ENCODE measurements at places on chromosomes 12 and 14. TPM values are rescaled to one million over a fixed set of nuclear protein-coding genes. Genes with fewer than 3 reads are reported as not detected.
A peak's percentile ranks its signal among the peaks of the same experiment; 100 is the strongest.

Gene KRT71
- total RNA-seq: not detected

DNA sequence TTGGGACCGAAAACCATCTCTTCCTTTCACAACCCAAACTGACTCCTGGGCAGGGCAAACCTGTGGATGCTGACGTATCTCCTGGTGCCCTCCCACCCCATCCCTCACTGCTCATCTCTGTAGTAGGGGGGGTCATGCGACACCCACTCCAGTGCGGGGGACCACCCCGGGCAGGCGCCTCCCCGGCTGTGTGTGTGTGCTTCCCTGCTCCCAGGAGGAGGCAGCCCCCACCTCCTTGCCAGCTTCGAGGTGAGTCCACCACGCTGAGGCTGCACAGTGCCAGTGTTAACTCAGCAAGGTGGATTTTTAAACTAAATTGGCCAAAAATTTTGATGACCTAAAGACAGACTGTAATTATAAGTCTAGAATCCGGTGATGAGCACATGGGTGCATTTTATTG, 46.2 kb upstream of the BEGAIN start:
- no peak for DNase-seq

- DNase-seq: no peak
Observed at GRCh38 chr12:65490250-65490649, 211.8 kb downstream of the MSRB3 start.

DNA sequence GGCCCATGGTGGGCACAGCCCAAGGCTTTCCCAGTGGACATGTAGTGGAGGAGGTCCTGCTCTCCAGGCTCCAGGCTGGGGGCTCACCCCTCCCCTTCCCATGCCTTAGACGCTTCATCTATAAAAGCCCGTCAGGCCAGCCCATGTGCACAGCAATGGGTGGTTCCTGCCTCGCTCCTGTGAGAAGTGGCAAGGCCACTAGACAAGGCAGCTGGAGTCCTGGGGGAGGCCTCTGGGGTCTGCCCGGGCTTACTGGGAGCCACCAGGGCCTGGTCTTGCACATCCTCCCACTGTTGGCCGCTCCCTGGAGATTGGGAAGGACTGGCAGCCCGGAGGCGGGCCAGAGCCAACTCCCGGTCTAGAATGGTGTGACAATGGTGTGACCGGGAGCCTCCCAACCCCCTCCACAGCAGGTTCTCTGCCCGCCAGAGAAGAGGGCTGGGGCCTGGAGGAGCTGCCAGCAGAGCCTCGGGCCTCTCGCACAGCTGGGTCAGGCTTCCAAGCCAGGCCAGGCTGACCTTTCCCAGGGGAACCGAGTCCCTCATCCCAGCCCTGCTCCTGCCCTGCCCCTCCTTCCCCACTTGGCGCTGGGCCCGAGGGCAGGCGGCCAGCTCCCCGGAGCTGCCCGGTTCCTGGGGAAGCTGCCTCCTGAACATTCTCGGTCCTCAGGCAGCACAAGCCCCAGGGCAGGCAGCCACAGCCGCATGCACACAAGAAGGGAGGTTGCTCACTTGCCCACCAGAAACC, 97.9 kb downstream of the RFLNA start:
- no peak for DNase-seq

Gene IL31
- total RNA-seq: not detected

Gene PRB2
- total RNA-seq: not detected

Gene TTLL5
- 26.9 TPM for total RNA-seq

DNA sequence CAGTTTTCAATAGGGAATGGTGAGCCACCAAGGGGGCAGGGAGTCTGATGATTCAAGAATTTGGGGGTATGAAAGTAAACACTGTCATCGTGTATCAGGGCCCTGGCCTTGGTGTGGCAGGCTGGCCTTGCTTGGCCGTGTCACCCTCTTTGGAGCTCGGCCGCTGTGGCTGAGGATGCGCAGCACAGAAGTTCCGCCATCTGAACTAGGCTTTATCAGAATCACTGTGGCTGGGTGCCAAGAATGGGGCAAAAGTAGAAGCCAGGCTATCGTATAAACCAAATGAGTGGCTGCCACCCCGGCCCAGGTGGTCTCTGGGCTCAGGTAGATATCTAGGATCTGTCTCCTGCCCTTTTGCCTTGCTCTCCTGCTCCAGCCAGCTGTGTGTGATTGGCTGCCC, 137.4 kb downstream of the PAPOLA start:
- DNase-seq: no peak

DNA sequence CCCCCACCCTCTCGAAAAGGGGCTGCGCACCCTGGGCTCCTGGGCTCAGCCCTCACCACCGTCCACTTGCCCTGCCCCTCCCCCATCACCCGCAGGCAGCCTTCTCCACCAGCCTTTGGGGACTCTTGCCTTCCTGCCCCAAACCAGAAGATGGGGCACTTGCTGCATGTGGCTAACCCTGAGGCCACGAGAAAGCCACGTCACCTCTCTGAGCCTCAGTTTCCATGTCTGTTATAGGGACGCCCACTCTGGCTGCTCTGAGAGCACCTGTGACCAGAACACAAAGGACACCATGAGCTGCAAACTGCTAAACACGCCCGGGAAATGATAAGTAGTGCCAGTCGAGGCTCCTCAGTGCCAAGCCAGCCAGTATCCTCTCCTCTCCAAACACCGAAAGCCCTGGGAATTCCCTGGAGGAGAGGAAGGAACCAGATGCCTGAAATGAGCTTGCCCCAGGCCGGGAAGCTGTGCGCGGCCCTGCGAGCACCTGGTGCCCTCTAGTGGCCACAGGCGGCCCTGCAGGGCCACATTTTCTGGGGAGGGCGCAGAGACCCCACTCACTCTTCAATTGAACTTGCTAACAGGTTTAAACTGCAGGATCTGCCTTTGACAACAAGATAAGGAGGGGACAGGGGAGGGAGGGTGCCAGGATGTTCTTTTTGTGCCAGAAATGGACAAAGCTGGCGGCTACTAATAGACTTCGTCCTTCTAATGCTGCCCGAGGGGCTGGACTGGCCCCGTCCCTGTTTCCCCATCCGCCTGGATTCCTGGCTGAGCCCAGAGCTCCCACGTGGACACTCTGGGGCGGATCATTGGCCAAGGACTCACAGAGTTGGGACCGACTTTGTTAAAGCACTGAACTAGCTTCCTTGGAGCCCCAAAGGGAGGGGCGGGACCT, 10.2 kb upstream of the SERPINA9 start:
- peak; percentile 29 for DNase-seq

DNA sequence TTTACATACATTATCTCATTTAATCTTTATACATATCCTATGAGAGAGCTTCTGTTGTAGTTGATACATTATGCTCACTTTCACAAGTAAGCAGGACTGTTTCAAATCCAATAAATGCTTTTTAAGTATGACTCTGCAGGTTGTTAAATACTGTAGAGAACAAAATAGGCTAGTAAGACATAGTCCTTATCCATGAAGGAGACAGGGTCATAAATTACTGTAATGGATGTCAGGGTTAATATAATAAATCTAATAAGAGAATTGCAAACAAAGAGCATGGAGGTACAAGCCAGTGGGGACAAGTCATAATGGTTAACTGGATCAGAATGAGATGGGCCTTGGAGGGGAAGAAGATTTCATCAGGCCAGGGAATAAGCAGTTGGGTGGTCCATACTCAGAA, 303.8 kb upstream of the RGS6 start:
- DNase-seq: no peak

GRCh38 chr12:94875525-94875924, 128.0 kb downstream of the NDUFA12 start:
- peak; percentile 16 for DNase-seq

Gene MYO1H
- total RNA-seq: not detected

DNA sequence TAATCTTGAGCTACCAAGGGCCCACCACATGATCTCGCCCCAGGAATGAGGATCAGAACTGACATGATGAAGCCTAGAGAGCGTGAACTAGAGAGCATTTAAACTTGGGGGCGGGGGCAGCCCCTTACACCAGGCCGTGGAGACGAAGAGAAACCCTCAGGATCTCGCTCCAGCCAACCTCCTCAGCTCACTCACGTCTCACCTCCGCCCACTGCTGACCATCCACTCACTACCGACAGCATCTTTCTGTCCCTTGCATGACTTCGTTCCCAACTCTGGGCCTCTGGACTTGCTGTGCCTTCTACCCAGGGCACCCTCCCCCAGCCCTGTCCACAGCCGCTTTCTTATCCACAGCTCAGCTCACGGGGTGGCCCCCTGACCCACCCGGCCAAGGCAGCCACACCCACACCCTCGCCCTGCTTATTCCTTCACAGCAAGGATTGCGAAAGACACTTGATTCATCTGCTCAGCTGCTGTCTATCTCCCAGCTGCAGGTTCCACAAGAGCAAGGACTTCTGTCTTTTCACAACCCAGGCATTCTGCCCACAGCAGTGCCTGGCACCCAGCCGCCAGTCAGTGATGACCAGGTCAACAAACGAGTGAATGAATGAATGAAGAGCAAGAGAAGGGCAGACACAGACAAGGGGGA, 6.4 kb downstream of the STX2 start:
- no peak for DNase-seq

DNA sequence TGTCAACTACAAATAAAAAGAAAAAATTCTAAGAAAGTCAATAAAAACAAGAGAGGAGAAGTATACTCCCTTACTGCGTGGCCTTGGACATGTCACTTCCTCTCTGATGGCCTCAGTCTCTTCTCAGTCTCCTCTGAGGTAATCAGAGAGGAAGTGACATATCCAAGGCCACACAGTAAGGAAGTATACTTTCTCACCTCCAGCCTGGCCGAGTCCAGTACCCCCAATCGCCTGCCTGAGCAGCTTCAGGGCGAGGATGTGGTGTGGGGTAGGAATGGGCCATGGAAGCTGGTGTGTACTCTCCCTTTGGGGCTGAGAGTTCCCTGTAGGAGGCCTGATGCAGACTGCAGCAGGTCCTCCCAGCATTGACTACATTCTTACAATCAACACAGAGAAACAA, 15.8 kb downstream of the VDR start:
- DNase-seq: no peak

DNA sequence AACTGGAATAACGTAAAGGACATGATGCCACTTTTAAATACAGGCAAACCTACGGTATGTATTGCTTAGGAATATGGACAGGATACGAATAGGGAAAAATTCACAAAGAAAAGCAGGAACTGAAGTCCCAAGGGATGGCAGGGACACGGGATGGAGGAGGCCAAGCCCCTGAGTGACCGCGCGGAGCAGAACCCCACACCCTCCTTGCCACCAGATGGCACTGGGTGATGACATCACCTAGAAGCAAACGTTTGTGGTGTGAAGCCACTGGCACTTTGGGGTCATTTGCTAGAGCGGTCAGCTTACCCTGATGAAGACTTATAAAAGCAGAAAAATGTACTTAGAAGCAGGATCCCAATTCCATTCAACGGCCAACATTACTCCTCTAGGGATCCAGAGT, 9.4 kb downstream of the DHX37 start:
- DNase-seq: no peak

DNA sequence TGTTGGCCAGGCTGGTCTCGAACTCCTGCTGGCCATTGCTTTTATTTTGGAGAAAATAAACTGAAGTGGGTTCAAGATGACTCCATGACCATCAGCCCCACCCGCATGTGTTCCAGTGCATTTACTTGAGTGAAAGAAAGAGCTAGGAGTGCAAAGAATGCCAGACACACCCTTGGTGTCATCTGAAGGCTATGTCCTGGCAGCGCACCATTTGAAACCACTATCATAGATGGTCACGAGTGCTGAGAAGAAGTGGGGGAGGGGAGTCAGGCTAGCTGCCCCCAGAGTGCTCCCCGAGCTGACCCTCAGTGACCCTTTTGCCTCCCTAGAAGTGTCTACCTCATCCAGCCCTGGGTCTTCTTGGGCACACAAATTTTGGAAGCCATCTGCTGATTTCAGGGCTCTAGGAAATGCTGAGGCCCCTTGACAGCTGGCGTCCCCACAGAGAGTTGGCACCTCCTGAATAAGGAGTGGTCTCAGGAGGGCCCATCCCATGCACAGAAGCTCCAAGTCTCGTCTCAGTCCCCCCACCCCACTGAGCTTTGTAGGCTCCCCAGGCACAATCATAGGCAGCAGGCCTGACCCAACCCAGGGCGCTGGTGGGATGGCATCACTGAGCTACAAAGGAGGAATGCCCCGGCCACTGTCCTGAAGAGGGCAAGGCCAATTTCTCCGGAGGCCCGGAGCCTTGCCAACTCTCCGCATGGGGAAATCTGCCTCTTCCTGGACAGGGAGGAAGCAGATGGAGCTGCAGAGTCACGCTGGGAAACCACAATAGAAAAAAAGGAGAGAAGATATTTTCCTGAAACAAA, 28.0 kb downstream of the PXN start:
- no peak for DNase-seq

DNA sequence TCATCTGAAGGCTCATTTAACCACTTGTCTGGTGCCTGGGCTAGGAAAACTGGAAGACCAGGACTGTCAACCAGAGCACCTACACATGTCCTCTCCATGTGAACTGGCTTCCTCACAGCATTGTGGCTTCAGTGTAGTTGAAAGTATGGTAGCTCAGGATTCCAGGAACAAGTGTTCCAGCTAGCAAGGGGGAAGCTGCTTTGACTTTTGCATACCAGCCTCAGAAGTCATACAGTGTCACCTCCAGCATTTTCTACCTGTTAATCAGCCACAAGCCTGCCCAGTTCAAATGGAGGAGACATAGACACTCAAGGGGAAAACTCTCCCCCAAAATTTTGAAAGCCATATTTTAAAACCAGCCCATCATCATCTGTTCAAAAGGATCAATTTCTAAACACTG, 212.8 kb upstream of the CAND1 start:
- DNase-seq: no peak

- DNase-seq: no peak
Observed at GRCh38 chr12:102528111-102528510, 47.7 kb upstream of the IGF1 start.

DNA sequence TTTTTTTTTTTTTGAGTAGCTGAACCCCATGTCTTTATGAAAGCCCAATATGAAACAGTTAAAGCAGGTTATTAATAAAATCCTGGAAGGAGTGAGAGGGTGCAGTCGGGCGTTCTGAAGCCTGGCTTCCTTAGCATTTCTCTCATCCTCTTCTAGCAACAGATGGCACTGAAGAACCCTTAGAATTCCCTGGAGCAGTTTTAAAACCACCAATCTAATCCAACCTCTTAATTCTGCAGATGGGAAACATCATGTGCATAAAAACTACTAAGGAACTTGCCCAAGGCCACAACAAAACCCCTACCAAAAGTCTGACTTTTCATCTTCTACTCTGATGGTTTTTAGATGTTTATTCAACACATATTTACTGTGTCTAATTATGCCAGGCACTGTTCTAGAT, 25.2 kb downstream of the PRDM4 start:
- no peak for DNase-seq

DNA sequence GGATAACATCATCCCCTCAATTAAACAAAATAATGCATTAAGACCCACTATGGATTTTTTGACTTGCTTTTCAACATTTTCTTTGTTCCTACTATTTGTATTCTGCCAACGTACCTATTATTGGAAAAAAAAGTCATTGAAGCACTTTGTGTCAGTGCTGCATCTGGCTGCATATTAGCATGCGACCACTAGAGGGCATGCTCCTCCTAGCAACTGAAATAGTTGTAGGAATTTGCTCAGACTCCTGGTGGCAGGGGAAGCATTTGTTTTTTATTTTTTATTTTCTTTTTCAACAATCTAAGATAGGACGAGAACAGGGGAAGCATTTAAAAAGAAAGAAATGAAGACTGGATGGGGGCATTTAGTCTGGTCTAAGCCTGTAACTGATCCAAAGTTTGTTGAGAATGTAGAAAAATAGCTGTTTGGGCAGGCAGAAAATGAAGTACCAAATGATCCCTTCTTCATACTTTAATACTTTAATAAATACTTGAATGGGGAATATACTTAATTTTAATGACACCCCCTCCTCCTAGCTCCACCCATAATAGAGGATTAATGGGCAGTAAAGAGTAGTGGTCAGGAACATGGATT, 14.5 kb upstream of the CLEC4A start:
- peak; percentile 67 for DNase-seq

Gene ADGRD1
- total RNA-seq: not detected

Measured in activated naive CD8-positive, alpha-beta T cell treated with anti-CD3 and anti-CD28 coated beads for 36 hours (primary cell).